ENCODE measurements at places on chromosomes 13 and 19. TPM values are rescaled to one million over a fixed set of nuclear protein-coding genes. Genes with fewer than 3 reads are reported as not detected.

DNA sequence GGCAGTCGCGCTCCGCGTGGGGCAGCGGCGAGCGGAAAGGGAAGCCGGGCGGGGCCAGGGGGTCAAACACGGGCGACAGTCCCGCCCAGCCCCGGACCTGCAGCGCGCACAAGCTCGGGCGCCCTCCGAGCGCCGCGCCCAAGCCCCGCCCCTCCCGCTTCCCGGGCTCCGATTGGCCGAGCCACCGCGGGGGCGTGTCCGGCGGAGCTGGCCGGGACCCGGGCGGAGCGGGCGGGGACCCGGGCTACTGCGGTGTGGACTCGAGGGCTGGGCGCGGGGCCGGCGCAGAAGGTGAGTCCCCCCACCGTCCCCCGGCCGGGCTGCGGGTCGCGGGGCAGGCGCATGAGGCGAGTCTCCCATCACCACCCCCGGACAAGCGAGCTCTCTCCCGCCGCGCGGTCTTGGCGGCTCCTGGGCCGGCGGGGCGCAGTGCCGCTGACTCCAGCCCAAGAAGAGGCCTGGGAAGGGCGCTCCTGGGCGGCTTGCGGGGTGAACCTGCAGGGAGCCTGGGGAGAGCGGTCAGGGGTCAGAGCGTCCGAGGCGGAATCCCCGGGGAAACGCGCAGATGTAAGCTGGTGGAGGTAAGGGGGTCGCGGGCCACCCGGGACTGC, at the start of gene PLEKHF1:
PLEKHF1 (plus strand) TSS at position 247 of the 611 bp plus-strand sequence. CDS start 8,379 bp downstream, outside the sequence.
- DNase-seq = peak; percentile 85

- DNase-seq = no peak
Measured at GRCh38 chr13:47598340-47598911, 402.6 kb downstream of the SUCLA2 start.

GRCh38 chr13:41961466-41961760, 504 bp upstream of the VWA8 start:
- no peak for DNase-seq

GRCh38 chr13:94710065-94710781, 2.1 kb downstream of the SOX21 start:
- DNase-seq = no peak

DNA sequence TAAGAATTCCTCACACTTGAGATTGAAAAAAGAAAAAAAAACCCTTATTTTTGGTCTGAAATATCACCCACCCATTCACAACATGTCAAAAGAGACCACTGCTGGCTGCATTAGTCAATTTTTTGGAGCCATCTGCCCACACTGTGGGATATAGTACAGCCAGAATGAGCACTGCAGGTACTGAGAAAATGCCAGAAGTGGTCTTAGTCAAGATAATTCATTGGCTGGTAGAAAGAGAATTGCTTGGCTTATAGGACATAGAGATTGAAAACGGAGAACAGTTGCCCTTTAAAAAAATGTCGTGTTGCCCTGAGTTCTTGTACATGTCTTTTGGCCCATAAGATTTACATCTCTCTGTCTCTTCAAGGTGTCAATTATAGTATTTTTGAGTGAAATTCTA, 1899.5 kb downstream of the OLFM4 start:
- DNase-seq = no peak

DNA sequence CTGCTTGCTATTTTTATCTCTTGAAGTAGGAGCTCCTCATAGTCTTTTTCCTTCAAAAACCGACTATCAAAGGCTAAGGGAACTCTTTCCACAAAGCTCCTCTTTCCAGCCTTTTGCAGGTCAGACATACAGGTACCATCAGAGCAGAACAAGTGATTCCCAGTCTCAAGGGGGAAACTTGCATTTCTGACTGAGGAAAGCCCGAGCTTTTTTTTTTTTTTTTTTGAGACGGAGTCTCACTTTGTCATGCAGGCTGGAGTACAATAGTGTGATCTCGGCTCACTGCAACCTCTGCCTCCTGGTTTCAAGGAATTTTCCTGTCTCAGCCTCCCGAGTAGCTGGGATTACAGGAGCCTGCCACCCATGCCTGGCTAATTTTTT, 32.0 kb downstream of the RUBCNL start:
- no peak for DNase-seq

GRCh38 chr19:5683177-5683886, 2.5 kb downstream of the HSD11B1L start:
- no peak for DNase-seq

DNA sequence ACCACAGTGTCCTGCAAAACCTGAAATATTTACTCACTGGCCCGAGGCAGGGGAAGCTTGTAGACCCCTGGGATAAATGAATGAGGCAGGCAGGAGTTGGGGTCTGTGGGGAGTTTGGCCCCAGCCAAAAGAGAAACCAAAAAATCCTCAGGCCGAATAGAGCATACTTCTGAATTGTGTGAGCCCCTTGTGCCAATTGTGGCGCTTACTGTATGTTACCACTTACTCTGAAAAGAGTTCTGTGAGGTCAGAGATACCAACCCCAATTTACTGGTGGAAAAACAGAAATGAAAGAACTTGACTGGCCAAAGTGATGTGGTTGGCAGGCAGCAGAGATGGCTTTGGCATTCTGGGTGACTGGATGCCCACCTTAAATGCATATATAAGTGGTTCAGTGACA, 6.9 kb downstream of the CARM1 start:
- DNase-seq = no peak

DNA sequence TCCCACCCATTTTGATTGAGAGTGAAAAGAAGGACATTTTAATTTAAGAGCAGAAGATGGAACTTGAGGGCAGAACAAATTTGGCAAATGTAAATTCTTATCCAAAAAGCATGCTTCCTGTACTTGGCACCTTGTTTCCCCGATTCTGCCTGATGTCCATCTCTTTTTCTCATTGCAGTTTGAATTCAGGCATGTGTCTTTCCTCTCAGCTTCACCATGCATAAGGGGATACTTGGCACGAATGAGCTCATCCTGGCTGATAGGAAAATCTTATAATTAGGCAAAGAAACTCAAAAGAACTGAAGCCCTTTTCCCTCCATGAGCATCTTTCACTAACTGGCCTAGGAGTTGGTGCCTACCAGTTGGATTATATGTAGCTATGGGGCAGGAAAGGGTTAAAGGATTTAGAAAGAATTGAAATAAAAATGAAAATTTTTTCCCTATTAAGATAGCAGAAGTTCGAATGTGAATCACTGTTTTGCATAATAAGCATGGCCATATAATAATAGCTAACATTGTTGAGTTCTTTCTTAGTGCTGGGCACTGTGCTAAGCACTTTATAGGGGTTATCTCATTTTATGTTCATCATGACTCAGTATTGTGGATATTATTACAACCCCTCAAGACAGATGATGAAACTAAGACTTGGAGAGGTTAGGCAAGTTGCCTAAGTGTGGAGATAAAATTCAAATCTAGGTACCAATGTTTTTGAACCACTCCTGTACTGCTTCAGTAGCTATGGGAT, 386.6 kb downstream of the KCNRG start:
- no peak for DNase-seq

DNA sequence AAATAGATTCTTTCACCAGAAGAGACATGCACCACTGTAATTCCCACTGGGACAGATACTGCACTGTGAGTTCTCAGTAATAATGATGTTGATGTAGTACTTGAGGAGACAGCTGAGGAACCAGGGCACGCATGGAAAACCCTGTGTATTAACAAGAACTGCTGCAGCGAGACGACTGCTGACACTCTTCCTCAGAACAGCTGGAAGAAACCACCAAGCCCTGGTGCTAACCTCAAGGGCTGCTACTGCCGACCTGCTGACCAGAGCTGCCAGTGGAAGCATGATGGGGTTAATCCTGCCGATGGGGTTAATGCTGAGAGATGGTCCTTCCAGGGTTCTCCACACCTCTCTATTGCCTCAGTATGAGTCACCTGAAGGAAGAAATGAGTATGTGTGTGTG, 45.6 kb downstream of the EDNRB start:
- no peak for DNase-seq

GRCh38 chr19:1041835-1042685, 2.2 kb downstream of the ABCA7 start:
- peak; percentile 79 for DNase-seq

DNA sequence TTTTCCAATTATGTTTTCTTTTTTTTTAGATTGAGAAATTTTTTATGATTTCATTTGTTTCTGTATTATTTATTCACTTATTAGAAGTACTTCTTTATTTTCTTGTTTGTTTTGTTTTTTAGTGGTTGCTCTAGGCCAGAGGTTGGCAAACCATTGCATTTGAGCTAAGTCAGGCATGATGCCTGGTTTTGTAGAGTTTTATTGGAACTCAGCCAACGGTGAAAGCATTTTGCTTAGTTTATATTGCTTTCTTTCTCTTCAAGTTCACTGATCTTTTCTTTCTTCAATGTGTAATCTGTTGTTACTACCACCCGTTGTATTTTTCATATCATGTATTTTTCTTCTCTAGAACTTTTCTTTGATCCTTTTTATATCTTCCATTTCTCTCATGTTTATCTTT, 19.7 kb downstream of the ZNF567 start:
- DNase-seq = no peak

- no peak for DNase-seq
Measured at GRCh38 chr19:48635263-48635965, 1.8 kb downstream of the DBP start.

GRCh38 chr19:38211766-38212165, 12.3 kb downstream of the DPF1 start:
- DNase-seq = no peak

DNA sequence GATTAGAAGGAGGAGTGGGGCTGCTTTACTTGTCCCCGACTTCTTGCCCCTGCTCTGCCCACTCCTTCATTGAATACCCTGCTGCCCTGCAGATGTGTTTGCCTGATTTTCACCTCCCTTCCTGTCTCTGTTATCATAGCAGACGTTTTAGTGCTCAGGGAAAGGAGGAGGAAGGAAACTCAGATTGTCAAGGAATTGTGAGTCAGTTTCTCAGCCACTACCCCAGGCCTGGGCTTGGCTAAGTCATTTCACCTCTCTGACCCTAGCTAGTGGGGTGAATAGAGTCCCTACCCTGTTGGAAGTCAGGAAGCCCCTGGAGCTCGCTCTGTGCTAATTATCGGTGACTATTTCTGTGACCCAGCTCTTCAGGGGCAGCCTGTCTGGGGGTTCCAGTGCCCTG, 3.9 kb downstream of the BCKDHA start:
- no peak for DNase-seq

GRCh38 chr13:40063703-40064102, 408.2 kb downstream of the COG6 start:
- no peak for DNase-seq

GRCh38 chr19:35742121-35742724, at the start of gene IGFLR1:
IGFLR1 (minus strand) TSS chr19:35742452; CDS start chr19:35741180, 1,272 bp downstream.
- no peak for DNase-seq

GRCh38 chr13:52936806-52937205, 88.4 kb upstream of the PCDH8 start:
- DNase-seq = no peak

DNA sequence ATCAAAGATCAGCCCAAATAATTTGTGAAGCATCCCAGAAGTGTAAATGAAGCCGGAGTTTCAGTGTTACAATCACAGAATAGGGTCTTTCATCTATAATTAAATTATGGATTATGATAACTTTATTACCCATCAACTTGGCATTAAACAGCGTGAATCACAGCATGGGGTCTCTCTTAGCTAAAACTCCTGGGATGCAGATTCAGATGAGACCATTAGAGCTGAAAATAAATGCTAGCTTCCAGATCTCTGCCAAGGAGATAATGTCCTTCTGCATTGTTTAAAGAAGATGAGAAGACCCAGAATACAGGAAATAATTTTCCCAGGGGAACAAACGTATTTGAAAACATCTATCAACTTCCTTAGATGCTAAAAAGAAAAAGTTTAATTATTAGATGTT, 546.0 kb upstream of the PCDH9 start:
- no peak for DNase-seq

GRCh38 chr13:91652404-91653301, 254.2 kb downstream of the GPC5 start:
- DNase-seq = no peak

- DNase-seq = peak; percentile 63
Measured at GRCh38 chr13:111040830-111041229, 74.3 kb upstream of the ARHGEF7 start.

GRCh38 chr13:110185696-110186095, 121.3 kb downstream of the COL4A1 start:
- DNase-seq = no peak

DNA sequence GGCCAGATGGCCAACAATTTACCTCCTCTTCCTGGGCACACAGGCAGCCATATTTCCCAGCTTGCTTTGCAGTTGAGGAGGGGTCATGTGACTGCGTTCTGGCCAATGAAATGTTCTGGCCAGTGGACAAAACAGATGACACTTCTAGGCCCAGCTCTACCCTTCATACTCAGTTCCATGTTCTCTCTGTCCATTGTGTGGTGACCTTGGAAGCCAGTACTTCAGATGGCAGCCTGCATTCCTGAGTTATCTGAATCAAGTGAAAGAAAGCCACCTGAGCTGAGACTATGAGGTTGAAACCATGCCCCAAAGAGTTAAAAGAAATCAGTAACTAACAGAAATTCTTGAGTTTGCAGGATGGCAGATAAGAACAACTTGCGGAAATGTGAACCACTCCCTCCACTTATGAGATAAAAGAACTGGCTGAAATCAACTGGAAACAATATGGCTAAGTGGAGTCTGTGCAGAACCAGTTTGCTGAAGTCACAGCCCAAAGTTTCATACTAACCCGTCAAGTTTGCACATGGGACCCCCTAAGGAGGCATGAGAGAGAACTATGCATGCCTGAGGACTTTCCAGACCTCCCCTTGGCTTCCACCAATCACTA, 8.1 kb downstream of the FAM187B start:
- no peak for DNase-seq

DNA sequence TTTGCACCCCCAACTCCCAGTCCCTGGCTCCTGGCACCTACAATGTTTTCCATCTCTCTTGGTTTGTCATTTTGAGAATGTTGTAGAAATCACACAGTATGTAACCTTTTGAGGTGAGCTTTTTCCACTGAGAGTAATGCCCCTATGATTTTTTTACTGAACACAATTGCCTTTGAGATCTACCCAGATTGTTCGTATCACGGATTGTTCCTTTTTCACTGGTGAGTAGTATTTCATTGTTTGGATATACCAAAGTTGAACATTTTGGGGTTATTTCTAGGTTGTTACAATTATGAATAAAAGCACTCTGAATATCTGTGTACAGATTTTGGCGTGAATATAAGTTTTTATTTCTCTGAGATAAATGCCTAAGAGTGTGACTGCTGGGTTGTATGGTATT, 17.7 kb upstream of the ANKRD10 start:
- no peak for DNase-seq

GRCh38 chr13:98133946-98134345, 8.9 kb upstream of the FARP1 start:
- DNase-seq = no peak

The TTC9B gene
- not detected for total RNA-seq

The ATP4B gene
- total RNA-seq = not detected

The UCHL3 gene
- total RNA-seq = 30.6 TPM

The ALDH16A1 gene
- 47.2 TPM for total RNA-seq

The ZNF99 gene
- 0.12 TPM for total RNA-seq

The SCEL gene
- total RNA-seq = 628 TPM

The IRGC gene
- not detected for total RNA-seq

The ALOX5AP gene
- 4.9 TPM for total RNA-seq

The MRPL54 gene
- total RNA-seq = 62.1 TPM

The CEP89 gene
- total RNA-seq = 10.5 TPM

Data from lower leg skin (tissue), 4 donors.